ENCODE measurements at places on chromosomes 16 and 17. TPM values are rescaled to one million over a fixed set of nuclear protein-coding genes. Genes with fewer than 3 reads are reported as not detected.

DNA sequence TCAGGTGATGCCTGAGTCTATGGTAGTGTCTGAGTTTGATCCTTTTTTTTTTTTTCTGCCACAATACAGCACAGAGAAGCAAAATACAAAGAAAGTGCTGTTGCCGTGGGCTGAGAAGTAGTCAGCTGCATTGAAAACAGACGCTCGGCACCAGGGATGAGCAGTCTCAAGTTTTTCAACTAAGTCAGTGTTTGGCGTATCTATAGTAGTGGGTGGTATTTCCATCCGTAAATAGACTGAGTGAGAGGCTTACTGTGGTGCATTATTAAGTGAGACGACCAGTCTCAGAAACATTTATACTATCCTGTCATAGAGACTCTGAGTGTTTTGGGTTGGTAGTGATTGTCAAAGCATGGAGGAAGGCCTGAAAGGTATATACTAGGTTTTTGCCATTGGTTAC lies 221.3 kb downstream of the SNX29 start:
- no peak for DNase-seq

GRCh38 chr17:45231481-45232116 lies 9.9 kb downstream of the FMNL1 start:
- DNase-seq, result peak; percentile 34

DNA sequence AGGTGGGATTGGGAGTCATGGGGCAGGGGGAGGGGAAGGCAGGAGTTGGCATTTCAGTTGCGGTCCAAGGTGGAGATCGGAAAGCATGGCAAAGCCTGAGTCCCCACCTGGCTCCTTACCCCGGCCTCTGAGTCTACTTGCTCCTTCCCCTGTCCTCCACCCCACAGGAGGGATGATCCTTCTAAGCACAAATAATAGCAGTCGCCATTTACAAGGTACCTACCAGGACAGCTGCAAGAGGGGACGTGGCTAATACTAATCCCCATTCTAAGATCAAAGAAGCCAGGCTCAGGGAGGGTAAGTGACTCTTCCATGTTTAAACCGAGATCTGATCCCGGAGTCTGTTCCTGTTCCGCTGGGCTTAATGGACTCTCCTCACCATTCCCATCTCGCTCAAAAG lies 396.3 kb downstream of the SLC39A11 start:
- no peak for DNase-seq

GRCh38 chr17:56099649-56100048 lies 53.6 kb upstream of the ANKFN1 start:
- DNase-seq, result no peak

- no peak for DNase-seq
Observed at GRCh38 chr17:57257195-57257894, 1.0 kb downstream of the MSI2 start.

GRCh38 chr16:81818568-81818896 lies 39.4 kb downstream of the PLCG2 start:
- no peak for DNase-seq

- peak; percentile 83 for DNase-seq
Observed at GRCh38 chr17:17713839-17714238, 32.6 kb downstream of the RAI1 start.

GRCh38 chr17:50052241-50052796 lies 3.6 kb upstream of the ITGA3 start:
- DNase-seq, result no peak

DNA sequence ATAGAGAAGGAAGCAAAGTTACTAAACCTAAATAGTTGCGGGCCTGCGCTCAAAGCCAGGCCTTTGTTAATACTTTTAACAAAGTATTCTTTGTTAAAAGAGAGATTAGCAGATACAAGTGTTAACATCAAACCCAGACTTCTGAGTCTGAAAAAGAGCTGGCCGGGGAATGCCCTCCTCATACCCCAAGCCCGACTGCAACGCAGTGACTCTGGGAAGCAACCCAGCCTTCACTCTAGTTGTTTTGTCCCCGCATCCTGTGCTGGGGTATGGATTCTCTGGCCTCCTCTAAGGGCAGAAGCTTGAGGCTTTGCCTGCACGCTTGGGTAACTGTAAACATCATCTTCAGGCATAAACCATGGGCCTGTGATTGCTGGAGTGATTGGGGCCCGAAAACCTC lies 48.3 kb downstream of the ADCY7 start:
- DNase-seq, result no peak

DNA sequence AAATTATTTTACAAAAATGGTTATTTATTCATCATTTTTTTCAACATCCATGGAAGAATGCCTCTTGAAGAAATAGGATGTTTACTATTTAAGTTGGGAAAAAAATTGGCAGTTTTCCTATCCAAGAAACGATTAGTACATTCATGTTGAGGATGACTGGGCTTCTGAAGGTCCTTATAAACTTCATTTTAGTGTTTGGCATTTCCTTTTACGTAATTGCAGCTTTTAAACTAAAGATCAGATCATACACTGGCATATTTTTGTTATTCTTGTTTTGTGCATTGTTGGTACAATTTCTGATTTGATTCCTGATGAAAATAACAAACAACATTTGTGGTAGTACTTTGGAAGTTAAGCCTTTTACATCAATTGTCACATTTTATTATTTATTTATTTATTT lies 11.5 kb downstream of the KCNJ16 start:
- DNase-seq, result peak; percentile 68

- DNase-seq, result no peak
Observed at GRCh38 chr17:66595893-66596292, 239.0 kb upstream of the CACNG5 start.

The CTF1 gene
- total RNA-seq, result 3.5 TPM

GRCh38 chr17:47209499-47209898 lies 351 bp downstream of the MYL4 start:
- no peak for DNase-seq

The AXIN2 gene
- total RNA-seq, result 1.9 TPM

DNA sequence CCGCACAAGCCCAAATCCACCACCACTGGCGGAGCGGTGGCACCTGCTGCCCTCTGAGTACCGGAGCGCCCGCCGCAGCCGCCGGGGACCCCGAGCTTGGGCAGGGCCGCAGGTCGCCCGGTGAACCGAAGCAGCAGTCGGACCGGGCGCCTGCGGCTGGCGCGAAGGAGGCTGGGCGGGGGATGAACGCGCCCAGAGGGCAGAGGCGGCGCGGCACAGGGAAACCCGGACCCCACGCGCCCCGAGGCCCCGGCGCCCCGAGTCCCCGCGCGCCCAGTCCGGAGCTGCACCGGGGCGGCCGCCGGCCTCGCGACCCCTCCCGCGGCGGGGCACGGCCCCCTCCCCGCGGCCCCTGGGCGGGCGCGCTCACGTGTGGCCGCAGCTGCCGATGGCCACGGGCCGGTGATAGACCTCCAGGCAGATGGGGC lies 393 bp downstream of the RNF166 start:
- no peak for DNase-seq

- no peak for DNase-seq
Observed at GRCh38 chr17:77841742-77842527, 116.6 kb upstream of the TNRC6C start.

DNA sequence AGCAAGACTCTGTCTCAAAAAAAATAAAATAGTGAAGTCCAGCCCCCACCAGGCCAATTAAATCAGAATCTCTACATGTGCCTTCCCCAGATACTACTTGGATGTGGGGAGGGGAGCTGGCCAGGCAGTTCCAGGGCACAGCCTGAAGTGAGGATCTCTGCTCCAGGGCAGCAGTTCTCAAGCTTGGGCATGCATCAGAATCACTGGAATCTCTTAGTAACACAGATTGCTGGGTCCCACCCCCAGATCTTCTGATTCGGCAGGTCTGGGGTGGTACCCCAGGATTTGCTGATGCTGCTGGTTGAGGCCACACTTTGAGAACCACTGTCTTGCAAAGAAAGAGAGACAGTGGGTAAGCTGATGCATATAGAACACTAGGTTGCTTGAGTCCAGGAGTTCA lies 8.3 kb upstream of the CDH5 start:
- DNase-seq, result no peak

- DNase-seq, result no peak
Observed at GRCh38 chr16:22213236-22213635, 7.2 kb downstream of the EEF2K start.

DNA sequence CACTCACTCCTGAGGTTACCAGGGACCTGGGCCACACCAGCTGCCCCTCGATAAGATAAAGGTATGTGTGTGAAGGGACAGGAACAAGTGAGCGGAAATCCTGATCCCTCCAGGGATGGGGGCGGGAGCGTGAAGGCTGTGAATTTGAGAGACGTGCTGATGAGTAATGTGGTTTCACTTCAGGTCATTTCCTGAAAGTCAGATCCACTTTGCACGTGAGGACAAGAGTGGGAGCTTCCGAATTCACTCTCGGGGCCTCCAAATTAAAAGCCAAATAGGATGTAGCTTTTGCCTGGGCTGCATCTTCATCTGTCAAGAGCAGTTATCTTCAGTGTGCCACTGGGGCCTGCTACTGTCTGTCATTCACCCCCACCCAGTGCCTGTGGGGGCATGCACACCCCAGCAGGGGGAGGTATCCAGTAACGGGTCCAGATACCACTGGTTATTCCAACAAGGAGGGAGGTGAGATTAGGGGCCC lies 87.4 kb upstream of the LHX1 start:
- peak; percentile 66 for DNase-seq

DNA sequence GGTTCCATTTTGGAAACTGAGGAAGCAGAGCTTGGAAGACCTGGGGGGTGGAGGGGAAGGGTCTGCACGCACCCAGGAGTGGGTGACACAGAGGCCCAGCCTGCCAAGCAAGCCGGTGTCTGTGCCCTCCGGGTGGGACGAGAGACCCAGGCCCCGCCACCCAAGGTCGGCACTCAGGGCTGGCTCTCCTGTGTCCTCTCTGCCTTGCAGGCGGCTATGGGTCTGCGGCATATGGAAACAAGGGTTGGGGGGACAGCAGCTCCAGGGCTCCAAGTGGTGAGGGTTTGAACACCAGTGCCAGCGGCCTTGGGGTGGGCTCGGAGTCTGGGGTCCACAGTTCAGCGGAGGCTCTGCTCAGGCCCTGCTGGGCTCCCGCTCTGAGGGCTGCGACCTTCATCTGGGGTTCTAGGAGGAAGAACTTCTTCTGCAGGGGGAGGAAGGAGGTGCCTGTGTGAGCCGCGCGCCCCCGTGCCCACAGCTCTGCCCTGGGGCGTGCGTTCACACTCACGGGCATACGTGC lies 4.6 kb upstream of the CD7 start:
- no peak for DNase-seq

GRCh38 chr17:82972836-82973372 lies 106.5 kb upstream of the METRNL start:
- DNase-seq, result no peak

GRCh38 chr17:77332981-77333685 lies 192.4 kb downstream of the SEC14L1 start:
- peak; percentile 83 for DNase-seq

GRCh38 chr17:55842405-55843158 lies 91.7 kb downstream of the PCTP start:
- no peak for DNase-seq

The CD300LB gene
- total RNA-seq, result not detected

The FAM83G gene
- 12.1 TPM for total RNA-seq

- no peak for DNase-seq
Observed at GRCh38 chr16:67278773-67279295, 498 bp upstream of the PLEKHG4 start.

- peak; percentile 97 for DNase-seq
Observed at GRCh38 chr17:29722411-29723198, 99.9 kb upstream of the CORO6 start.

The MLYCD gene
- 3.2 TPM for total RNA-seq

- DNase-seq, result peak; percentile 37
Observed at GRCh38 chr17:45087504-45087975, 26.4 kb downstream of the NMT1 start.

DNA sequence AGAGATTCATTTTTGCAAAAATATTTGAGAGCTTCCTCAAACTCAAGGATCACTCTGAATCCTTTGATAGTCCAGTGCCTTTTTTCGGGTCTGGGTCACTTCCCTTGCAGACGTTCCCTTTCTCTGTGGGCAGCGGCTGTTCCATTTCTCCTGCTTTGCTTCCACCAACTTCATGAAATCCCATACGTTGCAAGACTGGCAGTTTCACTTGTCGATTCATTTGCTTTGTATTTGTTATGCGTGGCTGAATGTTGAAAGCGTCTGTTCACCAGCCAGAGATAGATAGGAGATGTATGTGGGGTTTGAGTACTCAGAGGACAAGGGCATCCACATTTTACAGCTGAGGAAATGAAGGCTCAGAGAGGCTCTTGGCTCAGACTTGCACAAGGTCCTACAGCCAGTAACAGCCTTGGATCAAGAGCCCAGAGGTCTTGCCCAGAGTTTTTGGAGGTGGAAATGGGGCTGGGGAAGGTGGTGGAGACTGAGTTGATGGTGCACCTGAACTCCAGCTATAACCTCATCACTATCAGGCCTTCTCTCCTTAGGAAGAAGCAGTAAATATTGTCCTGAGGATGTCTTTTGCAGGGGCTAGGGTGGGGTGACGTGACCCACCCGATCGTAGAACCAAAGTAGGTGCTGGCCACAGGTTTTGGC lies 1.3 kb upstream of the CCDC102A start:
- DNase-seq, result no peak

The FBXW10B gene
- total RNA-seq, result 0.43 TPM

Data from fibroblast of villous mesenchyme (primary cell).